ENCODE measurements at places on chromosomes 12 and 14. TPM values are rescaled to one million over a fixed set of nuclear protein-coding genes. Genes with fewer than 3 reads are reported as not detected.

The KRT85 gene
- total RNA-seq: not detected

The ANO2 gene
- total RNA-seq: under 0.01 TPM

The TAS2R30 gene
- 0.32 TPM for total RNA-seq

The UTP20 gene
- 26.5 TPM for total RNA-seq

The PTHLH gene
- total RNA-seq: 0.63 TPM

The ASCL1 gene
- not detected for total RNA-seq

The DICER1 gene
- 21.5 TPM for total RNA-seq

The CLEC9A gene
- total RNA-seq: not detected

The SERPINA1 gene
- total RNA-seq: not detected

The FAM181A gene
- total RNA-seq: not detected

The ANKS1B gene
- 0.11 TPM for total RNA-seq

The AICDA gene
- total RNA-seq: not detected

The KRT75 gene
- not detected for total RNA-seq

The TARBP2 gene
- total RNA-seq: 49.6 TPM

The PRH2 gene
- total RNA-seq: 1.0 TPM

The TMEM179 gene
- total RNA-seq: not detected

The CABP1 gene
- total RNA-seq: 0.45 TPM

The FBLN5 gene
- total RNA-seq: 20.0 TPM

The NOVA1 gene
- total RNA-seq: 1.3 TPM

The DDX54 gene
- 74.3 TPM for total RNA-seq
